ENCODE measurements at places on chromosomes 11 and 22.

DNA sequence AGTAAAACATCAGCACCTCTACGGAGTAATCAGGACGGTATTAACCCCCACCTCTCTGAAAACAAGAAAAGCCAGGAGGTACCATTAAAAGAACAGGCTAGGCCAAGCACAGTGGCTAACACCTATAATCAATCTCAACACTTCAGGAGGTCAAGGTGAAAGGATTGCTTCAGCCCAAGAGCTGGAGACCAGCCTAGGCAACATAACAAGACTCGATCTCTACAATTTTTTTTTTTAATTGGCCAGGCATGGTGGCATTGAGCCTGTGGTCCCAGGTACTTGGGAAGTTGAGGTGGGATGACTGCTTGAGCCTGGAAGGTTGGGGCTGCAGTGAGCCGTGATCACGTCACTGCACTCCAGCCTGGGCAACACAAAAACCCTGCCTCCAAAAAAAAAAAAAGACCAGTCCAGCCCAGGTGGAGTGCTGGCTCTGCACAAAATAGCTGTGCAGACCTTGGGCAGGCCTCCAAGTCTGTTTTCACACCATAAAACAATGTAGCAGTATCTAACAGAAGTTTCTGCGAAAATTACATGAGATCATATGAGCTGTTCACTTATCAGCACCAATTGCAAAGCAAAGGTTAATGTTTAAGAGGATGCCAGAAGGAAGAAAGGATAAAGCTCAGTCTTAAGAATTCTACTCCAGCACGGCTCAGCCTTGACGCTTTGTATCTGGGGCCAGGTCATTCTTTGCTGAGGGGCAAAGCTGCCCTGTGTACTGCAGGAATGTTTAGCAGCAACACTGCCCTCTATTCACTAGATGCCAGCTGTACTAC is 14.8 kb downstream of the CHKA start:
- DNase-seq: no peak

DNA sequence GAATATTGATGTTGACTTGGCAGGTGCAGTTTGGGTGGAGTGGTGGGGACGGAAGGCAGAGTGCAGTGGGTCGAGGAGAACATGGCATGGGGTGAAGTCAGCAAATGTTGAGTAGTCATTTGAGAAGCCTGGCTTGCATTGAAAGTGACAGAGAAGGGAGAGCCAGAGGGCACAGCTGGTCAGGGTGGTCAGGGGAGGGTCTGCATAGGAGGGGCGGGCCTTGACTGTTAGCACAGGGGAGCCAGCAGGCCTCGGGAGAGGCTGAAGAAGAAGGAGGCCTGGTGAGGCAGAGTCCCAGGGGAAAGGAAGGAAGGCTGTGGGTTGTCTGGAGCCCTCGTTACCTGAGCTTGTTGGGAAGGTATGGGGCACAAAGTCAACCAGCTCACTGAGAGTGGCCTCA is 230.8 kb upstream of the TBCEL start:
- DNase-seq: no peak

DNA sequence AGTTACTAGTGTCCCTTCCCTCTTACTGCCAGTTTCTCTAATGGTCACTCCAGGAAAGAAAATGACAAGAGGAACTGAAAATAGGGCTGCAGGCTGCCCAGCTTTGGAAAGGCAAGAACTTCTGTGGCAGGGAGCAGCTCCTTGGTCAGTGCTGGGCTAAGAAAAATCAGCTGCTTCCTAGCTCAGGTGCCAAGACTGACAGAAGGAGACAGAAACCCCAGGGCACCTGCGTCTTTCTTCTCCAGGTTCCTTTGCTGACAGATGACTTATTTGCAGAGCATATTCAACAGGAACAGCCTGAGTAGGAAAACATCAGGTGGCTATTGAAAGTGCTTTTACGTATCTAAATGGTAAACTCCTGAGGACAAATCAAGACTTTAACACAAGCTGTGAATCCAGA is 25.4 kb downstream of the MAML2 start:
- DNase-seq: no peak

DNA sequence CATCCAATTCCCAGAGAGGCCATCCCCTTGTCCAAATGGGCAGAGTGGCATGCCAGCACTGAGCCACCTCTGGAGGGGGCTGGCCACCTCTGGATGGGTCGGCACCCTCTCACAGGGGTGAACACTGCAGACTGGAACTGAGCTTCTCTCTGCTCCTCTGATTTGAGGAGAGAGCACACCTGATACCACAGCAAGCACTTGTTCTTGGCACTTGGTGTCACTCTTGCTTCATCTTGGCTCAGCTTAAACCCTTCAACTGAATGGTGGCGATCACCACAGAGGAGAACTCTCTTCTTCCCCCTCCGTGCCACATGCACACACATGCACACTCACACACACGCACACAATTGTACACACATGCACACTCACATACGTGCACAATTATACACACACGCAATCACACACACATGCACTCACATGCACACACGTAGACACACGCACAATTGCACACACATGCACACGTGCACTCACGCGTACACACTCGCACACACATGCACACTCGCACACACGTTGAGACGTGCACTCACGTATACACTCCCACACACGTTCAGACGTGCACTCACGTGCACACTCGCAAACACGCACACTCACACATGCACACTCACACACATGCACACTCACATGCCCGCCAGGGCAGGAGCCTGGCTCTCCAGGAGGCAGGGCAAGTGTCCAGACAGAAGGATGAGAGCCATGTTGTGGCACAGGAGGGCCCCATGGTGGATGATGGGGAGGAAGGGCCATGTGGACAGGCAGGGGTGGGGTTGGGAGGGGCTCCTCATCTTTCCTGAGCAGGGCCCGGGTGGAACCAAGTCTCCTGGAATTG is 23.4 kb downstream of the OVOL1 start:
- no peak for DNase-seq

DNA sequence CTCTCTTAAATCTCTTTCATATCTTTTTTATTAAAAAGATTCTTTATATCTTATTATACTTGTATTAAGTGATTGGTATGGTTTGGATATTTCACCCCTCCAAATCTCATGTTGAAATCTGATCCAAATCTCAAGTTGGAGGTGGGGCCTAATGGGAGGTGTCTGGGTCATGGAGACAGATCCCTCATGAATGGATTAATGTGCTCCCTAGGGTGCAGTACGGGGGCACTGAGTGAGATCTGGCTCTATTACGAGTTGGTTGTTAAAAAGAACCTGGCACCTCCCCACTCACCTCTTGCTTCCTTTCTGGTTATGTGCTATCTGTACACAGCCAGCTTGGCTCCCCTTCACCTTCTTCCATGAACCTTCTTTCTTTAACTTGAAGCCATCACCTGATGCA is 149.6 kb downstream of the CWF19L2 start:
- DNase-seq: no peak

- DNase-seq: peak; percentile 66
Observed at GRCh38 chr11:554428-555226, 5.9 kb downstream of the LMNTD2 start.

GRCh38 chr22:50320116-50320515 is 6.7 kb downstream of the DENND6B start:
- no peak for DNase-seq

GRCh38 chr11:827146-827896 is 398 bp upstream of the CRACR2B start:
- peak; percentile 72 for DNase-seq

GRCh38 chr11:90434858-90435257 is 212.0 kb upstream of the CHORDC1 start:
- no peak for DNase-seq

GRCh38 chr11:114060392-114061047 is 1.0 kb downstream of the ZBTB16 start:
- DNase-seq: peak; percentile 84

GRCh38 chr11:18802381-18803257 is 11.0 kb upstream of the PTPN5 start:
- DNase-seq: peak; percentile 60

Measured in retina (tissue), 1 donor.